ENCODE measurements at places on chromosomes 5 and 9. TPM values are rescaled to one million over a fixed set of nuclear protein-coding genes. Genes with fewer than 3 reads are reported as not detected.

- H3K27me3 ChIP-seq, result peaks cover 7% of the 10 kb centered on the region
- no peaks in the 10 kb centered on the region for H3K36me3 ChIP-seq
- H3K27ac ChIP-seq, result no peak overlapping the region
- DNase-seq, result no peak
- no peaks in the 10 kb centered on the region for H3K4me1 ChIP-seq
Measured at GRCh38 chr9:38133595-38133994, 64.6 kb upstream of the SHB start.

- H3K4me3 ChIP-seq, result no peak overlapping the region
- H3K4me1 ChIP-seq, result no peaks in the 10 kb centered on the region
- DNase-seq, result no peak
- no peak overlapping the region for H3K27ac ChIP-seq
- no peaks in the 10 kb centered on the region for H3K36me3 ChIP-seq
Measured at GRCh38 chr9:129762985-129763926, 10.4 kb upstream of the PTGES start.

GRCh38 chr5:32585446-32586275, at the start of gene SUB1:
SUB1 (plus strand) TSS chr5:32585557; CDS start chr5:32588513, 2,956 bp downstream.
- peaks cover 11% of the 10 kb centered on the region for H3K36me3 ChIP-seq
- peak; percentile 93 for DNase-seq
- H3K27ac ChIP-seq, result peak within 1 kb of the TSS; percentile 97
- H3K27me3 ChIP-seq, result no peaks in the 10 kb centered on the region

DNA sequence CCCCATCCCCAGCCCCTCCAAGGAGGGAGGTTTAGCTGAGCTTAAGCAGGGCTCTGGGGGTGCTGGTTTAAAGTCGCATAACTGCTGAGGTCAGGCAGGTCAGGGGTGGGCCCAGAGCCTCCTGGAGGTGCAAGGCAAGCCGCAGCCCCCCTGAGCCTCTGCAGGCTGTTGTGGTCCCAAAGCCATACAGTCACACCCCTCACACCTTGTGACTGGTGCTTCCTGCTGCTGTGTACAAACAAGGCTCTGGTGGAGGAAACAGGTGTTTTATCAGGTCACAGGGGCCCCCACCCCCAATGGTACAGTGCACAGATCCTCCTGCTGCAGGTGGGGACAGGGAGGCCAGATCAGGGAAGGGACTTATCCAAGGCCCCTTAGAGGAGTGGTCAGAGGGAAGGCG, 8.0 kb downstream of the TCF7 start:
- H3K36me3 ChIP-seq, result peaks cover 70% of the 10 kb centered on the region
- peaks cover 97% of the 10 kb centered on the region for H3K4me1 ChIP-seq
- H3K27me3 ChIP-seq, result no peaks in the 10 kb centered on the region
- peak; percentile 67 for DNase-seq

DNA sequence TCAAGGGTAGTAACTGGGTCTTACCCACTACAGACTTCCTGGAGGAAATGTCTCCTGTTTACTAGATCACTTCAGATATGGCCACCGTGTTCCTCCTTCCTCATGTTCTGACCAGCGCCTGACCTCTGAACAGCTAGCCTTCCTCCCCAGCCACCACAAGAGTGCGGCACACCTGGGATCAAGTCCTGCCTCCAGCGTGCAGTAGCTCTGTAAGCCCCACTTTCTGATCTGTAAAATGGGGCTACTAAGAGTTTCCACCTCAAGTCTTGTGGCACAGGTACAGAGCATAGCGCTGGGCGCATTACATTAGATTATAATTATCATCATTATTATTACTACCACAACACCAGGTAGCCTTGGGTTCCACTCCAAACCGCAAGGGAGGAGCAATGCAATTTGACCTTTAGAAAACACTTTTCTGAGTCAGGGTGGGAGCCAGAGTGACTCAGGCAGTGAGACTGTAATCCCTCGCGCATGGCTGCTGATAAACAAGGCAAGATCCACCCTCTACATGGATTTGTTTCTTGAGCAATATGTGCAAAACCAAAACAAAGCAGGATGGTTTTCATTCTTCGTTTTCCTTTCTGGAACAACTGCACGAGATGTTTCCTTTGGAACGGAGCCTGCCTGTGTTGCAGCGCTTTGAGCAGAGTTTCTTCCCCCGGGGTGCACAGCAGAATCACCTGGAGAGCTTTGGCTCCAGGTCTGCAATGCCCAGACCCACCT, 65.0 kb upstream of the ANGPTL2 start:
- no peaks in the 10 kb centered on the region for H3K4me1 ChIP-seq
- H3K4me3 ChIP-seq, result no peak overlapping the region
- no peak overlapping the region for H3K27ac ChIP-seq
- no peaks in the 10 kb centered on the region for H3K36me3 ChIP-seq
- no peak for DNase-seq

GRCh38 chr9:133282464-133283238, 7.7 kb upstream of the ABO start:
- H3K4me3 ChIP-seq, result no peak overlapping the region
- H3K4me1 ChIP-seq, result no peaks in the 10 kb centered on the region
- no peaks in the 10 kb centered on the region for H3K36me3 ChIP-seq
- no peaks in the 10 kb centered on the region for H3K27me3 ChIP-seq

- H3K4me3 ChIP-seq, result no peak overlapping the region
- no peaks in the 10 kb centered on the region for H3K27me3 ChIP-seq
- H3K36me3 ChIP-seq, result no peaks in the 10 kb centered on the region
- DNase-seq, result no peak
- H3K4me1 ChIP-seq, result no peaks in the 10 kb centered on the region
Measured at GRCh38 chr5:5387192-5387591, 35.3 kb upstream of the ICE1 start.

DNA sequence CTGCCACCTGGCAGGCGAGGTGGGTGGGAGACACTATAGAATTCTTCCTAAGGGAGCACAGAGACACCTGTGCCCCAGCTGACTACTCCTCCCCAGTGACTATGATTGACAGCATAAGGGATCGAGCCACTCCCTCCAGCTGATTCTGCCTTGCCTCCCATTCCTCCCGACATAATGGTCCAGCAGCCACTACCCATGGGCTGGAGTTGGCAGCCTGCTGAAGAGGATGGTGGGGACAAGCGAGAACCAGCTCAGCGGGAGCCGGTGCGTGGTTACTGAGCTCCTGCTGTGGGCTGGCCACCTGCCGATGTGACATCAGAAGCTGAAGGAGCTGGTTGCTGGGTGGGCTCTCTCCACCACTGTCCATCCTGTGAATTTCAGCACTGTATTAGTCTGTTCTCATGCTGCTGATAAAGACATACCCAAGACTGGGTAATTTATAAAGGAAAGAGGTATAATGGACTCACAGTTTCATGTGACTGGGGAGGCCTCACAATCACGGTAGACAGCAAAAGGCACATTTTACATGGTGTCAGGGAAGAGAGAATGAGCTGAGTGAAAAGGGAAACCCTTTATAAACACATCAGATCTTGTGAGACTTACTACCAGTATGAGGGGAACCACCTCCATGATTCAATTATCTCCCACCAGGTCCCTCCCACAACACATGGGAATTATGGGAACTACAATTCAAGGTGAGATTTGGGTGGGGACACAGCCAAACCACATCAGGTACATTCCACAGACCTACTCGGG, 12.1 kb upstream of the NCS1 start:
- H3K4me3 ChIP-seq, result no peak overlapping the region
- no peak for DNase-seq
- no peaks in the 10 kb centered on the region for H3K36me3 ChIP-seq
- no peaks in the 10 kb centered on the region for H3K4me1 ChIP-seq

DNA sequence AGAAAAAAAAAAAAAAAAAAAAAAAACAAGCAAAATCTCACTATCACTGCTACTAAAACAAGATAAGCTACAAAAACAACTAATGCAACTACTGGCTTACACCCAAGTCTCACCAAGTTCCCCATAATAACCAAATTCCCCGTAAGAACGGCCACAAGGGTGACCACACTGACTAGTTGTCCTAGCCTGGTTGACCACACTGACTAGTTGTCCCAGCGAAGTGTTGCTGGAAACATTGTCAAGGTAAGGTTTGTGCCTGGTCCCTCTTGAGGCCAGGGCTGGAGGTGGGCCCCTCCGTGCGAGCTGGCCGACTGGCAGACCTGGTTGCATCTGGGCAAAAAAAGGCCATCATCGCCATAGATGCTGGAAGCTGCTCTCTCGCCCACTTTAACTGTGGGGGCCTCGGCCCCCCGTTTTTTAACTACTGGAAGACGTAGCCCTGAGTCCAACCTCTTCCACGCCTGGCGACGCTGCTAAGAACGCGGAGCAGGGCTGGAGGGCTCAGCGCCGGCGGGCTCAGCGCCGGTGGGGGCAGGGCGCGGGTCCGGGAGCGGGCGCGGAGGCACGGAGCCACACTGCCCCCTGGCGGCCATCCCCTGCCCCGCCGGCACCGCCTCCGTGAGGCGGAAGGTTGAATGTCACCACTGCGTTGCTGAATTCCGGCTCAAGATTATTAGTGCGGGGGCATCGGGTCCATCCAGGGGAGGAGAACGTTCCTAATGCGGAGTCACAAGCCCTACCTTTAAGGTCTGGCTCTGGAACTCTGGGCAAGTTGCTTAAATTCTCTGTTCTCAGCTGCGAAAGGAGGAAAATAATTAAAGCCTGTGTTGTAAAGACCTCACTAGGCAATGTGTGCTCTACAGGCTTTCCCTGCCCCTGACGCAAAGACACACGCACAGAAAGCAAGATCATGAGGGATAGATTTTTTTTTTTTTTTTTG, 84.0 kb downstream of the HSD17B3 start:
- no peak for DNase-seq
- no peak overlapping the region for H3K27ac ChIP-seq
- no peaks in the 10 kb centered on the region for H3K36me3 ChIP-seq
- peaks cover 9% of the 10 kb centered on the region for H3K4me1 ChIP-seq

Gene HRCT1
- not detected for polyA plus RNA-seq

Gene C9orf43
- 0.41 TPM for polyA plus RNA-seq

Gene LRRC70
- 0.33 TPM for polyA plus RNA-seq

Measured in CD4-positive, alpha-beta memory T cell (primary cell).